ENCODE measurements at places on chromosomes 3 and 15. TPM values are rescaled to one million over a fixed set of nuclear protein-coding genes. Genes with fewer than 3 reads are reported as not detected.
A peak's percentile ranks its signal among the peaks of the same experiment; 100 is the strongest.

IL12A gene
- polyA plus RNA-seq: 2.0 TPM

GOLGA8T gene
- polyA plus RNA-seq: not detected

CLDN1 gene
- polyA plus RNA-seq: 2.0 TPM

C3orf22 gene
- 0.14 TPM for polyA plus RNA-seq

SMCO1 gene
- 0.09 TPM for polyA plus RNA-seq

FHIT gene
- 9.1 TPM for polyA plus RNA-seq

MAP6D1 gene
- 0.79 TPM for polyA plus RNA-seq

DNA sequence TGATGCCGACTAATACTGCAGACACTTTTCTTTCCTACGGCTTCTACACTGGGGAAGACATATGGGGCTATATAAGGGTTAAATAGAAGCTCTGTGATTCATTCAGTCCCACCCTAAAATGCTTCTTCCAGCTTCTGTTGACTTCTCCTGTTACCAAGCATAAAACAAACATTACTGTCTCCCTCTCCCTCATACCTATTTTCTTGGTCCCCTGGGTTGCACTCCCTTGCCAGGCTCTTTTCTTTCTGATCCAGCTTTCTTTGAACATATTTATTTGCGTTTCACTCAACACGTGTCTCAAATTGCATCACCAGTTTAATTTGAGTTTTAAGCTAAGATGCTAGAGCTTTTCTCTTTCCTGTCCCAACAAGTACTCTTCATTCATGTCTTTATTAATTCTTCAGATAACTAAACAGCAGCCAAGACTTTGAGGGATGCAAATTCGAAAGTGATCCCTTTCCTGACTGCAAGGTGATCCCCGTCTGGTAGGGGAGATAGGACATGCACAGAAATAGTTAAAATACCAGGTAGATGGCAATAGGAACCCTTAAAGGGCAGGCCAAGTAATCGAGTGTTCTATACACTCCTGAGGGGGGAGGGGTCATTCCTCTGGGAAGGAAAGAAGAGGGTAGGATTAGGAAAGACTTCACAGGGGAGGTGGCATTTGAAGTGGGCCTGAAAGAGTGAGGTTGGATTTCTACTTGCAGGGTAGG is 198.6 kb upstream of the BCL6 start:
- no peak for DNase-seq

DNA sequence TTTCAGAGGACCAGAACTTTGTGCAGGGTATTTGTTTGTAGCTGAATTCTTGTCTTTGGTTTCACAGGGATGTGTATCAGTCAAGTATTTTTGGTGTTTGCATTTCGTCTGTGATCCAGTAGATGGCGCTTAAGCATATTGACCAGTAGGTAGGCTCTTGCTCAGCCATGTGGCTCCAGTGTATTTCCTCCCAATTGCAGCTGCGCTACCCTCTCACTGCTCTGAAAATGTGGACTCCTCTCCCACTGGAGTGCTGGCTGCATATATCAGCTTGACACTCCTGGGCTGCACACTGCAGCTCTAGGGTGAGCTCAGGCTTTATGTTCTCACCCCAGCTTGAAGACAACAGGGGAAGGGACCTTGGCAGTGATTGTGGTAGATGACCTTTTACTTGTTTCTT is 1264.3 kb upstream of the ALCAM start:
- peak; percentile 35 for DNase-seq

DNA sequence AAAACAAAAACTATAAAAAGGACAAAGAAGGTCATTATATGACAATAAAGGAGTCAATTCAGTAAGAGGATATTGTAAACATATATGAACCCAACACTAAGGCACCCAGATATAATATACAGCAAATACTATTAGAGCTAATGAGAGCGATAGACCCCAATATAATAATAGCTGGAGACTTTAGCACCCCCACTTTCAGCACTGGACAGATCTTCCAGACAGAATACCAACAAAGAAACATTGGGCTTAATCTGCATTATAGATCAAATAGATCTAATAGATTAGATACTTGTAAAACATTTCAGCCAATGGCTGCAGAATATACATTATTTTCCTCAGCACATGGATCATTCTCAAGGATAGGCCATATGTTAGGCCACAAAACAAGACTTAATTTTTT is 53.4 kb downstream of the NUDT16 start:
- DNase-seq: no peak

GRCh38 chr3:183210862-183211341 is 42.2 kb upstream of the B3GNT5 start:
- no peak for DNase-seq

DNA sequence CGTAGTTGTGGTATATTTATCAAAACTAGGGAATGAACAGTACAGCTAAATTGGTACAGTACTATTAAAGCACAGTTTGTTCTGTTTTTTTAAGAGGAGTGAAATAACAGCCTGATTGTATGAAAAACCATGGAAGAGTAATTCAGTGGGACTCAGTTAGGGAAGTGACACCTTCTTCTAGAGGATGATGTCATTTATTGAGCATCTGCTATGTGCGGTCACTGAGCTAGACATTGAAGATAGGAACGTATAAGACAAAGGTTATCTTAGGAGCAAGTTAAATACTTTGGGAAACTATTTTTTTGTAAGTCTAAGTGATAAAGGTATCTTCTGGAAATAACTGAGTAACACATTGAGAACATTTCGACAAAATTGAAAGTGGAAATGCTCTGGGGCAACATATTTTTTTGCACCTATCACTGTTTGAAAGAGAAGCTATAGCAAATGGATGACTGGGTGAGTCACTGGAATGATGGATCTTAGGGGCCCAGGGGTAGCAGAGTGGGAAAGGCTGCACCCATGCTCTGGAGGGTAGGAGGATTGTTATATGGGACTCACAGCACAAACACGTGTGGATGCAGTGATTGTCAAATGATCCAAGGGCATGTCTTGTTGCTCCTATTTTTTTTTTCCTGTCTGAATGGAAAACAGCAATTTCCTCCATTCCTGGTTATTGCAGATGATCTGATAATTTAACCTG is 43.0 kb downstream of the OXNAD1 start:
- DNase-seq: no peak

DNA sequence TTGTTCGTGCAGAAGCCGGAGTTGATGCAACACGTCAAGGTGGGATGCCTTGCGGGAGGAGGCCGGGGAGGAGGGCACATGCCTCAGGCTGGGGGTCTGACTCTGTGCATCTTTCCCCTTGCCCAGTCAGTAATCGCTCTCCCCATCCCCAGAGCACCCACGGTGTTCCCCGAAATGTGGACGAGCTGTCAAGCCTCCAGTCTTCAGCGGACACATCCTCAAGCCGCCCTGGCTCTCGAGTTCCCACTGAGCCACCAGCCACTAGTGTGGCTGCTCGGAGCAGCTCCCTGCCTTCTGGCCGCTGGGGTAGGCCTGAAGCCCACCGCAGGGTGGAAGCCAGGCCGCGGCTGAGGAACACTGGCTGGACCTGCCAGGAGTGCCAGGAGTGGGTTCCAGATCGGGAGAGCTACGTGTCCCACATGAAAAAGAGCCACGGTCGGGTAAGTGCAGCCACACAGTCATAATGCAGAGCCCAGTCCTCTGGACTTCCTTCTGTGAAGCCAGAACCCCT is 18.7 kb upstream of the ALPK3 start:
- no peak for DNase-seq

DNA sequence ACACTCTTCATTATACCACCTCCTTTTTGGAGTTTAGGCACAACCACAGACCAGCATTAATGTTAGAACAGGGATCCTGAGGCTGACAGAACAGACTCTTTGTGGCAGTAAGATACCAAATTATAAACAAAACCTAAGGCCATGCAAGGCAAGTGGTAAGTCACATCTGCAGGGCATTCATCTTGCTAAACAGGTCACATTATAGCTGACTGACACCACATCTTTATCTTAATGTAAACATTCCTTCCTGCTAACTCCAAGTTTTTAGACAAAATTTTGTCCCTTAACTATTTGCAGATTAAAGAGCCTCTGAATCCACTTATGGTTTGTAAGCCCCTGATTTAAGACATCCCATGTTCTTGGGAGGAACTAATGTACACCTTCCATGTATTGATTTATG is 500.6 kb downstream of the PYDC2 start:
- no peak for DNase-seq

- DNase-seq: no peak
Measured at GRCh38 chr15:79954661-79955060, 16.3 kb downstream of the BCL2A1 start.

DNA sequence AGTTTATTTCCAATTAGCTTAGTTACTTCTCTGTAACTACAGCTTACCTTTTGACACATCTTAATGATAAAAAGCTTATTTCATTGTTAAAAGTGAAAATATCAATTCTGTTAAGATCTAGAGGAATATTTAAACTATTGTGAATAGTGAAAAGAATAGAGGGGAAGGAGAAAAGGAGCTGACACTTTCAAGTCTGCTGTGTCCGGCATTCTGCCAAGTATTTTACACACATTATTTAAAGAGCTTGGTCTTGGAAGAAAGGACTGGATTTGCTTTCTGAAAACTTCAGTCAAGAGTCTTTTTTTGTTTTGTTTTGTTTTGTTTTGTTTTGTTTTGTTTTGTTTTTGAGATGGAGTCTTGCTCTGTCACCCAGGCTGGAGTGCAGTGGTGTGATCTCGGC is 34.8 kb downstream of the CCDC80 start:
- DNase-seq: no peak

DNA sequence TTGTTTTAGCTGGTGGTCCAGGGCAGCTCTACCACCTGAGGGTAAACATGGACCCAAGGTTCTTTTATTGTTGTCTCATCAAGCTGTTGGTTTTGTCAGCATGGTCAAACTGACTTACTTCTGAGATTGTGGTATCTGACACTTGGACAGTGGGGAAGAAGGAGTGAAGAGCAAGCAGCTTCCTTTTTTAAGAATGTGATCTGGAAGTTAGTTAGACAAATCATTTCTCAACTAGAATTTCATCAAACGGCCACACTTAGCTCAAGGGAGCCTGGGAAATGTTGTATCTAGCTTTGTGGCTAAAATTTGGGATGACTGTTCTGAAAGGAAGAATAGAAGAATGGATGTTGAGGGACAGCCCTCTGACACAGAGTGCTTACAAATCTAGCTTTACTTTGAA is 215.2 kb downstream of the ZNF621 start:
- no peak for DNase-seq

GRCh38 chr3:127410137-127410488 is 122.3 kb upstream of the PRR20G start:
- DNase-seq: no peak

- no peak for DNase-seq
Measured at GRCh38 chr3:196629228-196629627, 10.3 kb upstream of the NRROS start.

- no peak for DNase-seq
Measured at GRCh38 chr3:8529738-8530525, 28.3 kb downstream of the LMCD1 start.

- DNase-seq: no peak
Measured at GRCh38 chr3:123104550-123104949, 37.7 kb downstream of the PDIA5 start.

- DNase-seq: no peak
Measured at GRCh38 chr15:101037090-101037830, 118.1 kb downstream of the LRRK1 start.

- no peak for DNase-seq
Measured at GRCh38 chr3:28334552-28334951, 14.0 kb upstream of the ZCWPW2 start.

DNA sequence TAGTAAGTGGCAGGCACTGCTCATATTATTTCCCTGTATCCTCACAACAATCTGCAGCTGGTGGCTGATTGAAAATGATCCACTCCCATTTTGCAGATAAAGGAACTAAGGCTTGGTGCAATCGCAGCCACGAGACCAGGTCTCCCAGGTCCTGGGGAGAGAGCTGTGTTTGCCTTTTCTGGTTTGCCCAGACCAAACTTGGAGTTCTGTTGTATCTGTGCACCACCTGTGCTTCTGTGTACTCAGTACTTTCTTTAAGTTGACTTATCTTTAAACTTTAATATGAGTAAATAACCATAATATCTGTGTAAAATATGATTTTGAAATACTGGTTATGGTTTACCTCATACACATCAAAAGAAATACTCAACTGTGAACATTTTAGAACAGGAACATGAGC is 625.7 kb upstream of the CFAP20DC start:
- no peak for DNase-seq

- no peak for DNase-seq
Measured at GRCh38 chr3:151047636-151048035, 37.8 kb upstream of the MED12L start.

- no peak for DNase-seq
Measured at GRCh38 chr15:51132384-51133139, 37.9 kb upstream of the TNFAIP8L3 start.

DNA sequence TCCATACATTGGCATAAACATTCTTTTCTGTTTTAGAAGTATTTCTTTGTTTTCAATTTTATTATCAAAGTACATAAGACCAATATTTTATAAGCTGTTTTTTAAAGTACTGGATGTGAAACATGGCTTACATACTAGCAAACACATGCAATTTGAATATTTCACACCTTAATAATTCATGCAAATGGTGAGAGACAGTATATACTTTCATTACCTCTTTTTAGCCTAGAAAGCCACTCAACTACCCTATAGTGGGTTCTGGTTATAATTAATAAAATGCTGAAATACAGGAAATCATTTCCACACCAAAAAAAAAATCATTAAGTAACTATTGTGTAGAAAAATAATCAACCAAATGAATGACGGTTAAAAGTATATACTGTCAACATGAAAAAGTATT is 38.5 kb upstream of the MELTF start:
- no peak for DNase-seq

GRCh38 chr3:124032311-124032880 is 40.5 kb upstream of the ROPN1 start:
- DNase-seq: peak; percentile 55

GRCh38 chr15:76245072-76245610 is 66.1 kb downstream of the ETFA start:
- no peak for DNase-seq

GRCh38 chr15:31437686-31438085 is 111.1 kb downstream of the KLF13 start:
- no peak for DNase-seq

- no peak for DNase-seq
Measured at GRCh38 chr3:83033133-83033532, 1271.7 kb upstream of the GBE1 start.

DNA sequence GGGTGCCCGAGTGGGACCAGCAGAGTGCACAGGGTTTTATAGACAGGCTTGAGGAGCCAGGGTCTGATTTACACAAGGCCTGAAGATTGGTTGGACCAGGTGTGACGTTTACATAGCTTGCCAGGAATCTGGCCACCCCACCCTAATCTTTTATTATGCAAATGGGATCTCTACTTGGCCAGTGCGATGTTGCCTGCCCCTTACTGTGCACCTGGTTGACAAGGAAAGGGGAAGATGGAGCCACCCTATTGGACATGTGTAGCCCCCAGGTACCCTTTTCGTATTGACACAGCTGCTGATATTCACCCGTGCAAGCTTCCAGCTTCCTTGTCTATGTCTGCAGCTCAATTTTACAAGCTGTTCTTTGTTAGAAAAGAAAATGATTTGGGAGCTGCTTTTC is 132.0 kb downstream of the ARNT2 start:
- DNase-seq: no peak

DNA sequence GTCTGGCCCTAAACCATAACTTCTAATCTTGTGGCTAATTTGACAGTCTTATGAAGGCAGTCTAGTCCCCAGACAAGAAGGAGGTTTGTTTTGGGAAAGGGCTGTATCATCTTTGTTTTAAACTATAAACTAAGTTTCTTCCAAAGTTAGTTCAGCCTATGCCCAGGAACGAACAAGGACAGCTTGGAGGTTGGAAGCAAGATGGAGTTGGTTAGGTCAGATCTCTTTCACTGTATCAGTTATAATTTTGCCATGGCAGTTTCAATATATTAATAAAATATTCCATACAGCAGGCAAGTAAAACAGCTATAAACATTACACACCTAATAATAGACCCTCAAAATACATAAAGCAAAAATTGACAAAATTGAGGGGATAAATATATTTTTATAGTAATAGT is 13.1 kb upstream of the ZNF662 start:
- no peak for DNase-seq

GRCh38 chr3:196127308-196128040 is 45.6 kb upstream of the TFRC start:
- DNase-seq: no peak

Data from right lung (tissue), 10 donors.